ENCODE measurements at places on chromosomes 2 and 18.
A peak's percentile ranks its signal among the peaks of the same experiment; 100 is the strongest.

DNA sequence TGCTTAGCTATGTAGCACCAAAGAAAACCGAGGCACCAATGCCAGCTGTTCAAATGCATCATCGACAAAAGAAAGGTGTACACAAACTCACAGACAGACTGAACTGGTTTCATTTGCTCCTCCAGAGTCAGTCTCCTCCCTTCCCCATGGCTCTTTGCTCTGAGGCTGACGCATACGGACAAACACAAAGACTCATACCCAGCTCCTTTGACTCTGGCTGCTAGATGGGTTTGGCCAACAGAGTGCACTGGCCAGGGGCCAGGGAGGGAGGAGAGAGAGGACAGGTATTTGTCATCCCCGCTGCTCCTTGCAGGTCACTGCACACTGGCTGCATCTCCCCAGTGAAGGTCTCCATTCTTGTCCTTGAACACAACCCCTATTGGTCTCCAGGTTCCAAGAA is 40.7 kb downstream of the DNER start:
- DNase-seq: no peak

DNA sequence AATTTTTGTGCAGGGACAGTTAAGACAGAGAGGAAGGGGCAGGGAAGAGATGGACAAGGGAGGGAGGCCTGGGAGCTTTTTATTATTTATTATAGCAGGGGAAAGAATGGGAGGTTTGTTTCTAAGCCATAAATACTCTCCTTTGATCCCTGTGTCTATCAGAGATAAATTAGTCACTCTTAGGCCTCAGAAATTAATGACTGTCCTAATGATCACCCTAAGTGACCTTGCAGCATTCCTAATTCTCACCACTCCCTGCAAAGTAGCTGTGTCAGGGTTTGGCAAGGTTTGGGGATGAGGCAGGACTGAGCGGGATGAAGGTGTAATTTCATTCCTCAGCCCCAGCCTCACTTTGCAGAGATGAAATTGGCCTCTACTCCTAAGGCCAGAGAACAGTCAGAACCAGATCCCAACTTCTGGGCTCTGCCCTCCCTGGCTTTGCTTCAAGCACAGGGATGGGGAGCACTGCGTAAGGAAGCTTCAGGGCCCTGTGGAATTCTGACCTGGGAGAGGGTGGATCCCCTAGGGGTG is 95.0 kb downstream of the TMEM17 start:
- DNase-seq: no peak

DNA sequence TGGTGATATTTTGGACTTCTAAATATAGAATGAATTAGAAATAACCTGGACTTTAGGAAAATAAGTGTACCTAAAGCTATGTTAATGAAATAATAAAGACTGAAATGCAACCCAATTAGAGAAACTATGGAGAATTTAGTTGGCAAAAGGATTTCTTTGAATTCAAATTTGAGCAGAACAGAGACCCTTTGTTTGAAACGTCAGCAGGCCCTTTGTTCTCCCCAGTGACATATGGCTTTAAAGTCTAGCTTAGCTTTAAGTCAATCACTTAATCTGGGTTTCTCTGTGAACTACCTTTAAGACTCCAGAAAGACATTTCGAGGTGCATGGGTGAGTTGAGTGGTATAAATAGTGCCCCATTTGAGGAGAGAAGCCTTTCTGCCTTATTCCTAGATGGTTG is 130.5 kb upstream of the CREB1 start:
- DNase-seq: no peak

DNA sequence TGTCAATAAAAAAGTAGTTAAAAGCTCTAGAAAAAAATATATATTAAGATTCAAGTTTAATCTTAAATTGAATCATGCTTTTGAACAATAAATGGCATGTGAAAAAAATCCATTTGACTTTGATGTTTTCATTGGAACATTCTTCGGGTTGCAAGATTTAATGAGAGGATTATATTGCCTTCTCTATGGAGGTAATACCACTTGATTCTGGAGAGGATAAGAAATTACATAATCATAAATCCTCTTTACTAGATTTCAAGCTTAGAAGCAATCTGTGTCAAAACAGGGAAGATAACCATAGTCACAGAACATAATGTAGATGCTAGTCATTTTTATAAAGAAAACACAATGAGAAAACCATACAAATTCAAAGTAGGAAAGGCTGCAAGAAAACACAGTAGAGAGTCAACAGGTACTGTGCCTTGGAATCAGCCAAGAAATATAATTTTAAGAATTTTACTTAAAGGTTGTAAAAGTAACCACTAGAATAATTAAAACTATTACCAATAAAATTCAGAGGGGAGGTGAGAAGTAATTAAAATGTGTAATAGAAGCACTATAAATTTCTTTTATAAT is 18.7 kb upstream of the MAPRE2 start:
- no peak for DNase-seq

DNA sequence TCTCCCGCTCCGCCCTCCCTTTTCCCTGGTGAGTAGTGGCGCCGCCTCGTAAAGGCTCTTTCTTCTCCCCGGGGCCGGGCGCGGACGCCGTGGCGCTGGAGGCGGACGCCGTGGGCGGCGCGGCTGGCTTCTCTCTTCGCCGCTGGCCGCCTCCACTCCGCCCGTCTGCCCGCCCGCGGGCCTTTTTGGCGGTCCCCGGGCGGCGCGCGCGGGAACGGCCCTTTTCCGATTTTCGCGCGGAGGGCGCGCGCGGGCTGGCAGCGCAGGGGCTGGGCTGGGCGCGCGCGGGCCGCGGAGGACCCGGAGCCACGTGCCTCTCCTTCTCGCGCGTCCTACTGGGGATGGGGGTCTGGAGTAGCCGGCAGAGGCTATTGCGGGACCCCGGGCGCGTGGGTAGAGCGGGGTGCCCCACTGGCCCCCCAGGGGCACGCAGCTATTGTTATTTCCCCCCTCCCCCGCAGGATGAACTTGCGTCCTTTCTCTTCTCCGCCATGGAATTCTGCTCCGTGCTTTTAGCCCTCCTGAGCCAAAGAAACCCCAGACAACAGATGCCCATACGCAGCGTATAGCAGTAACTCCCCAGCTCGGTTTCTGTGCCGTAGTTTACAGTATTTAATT is 472 bp downstream of the SLC20A1 start:
- DNase-seq: peak; percentile 57
